ENCODE measurements at places on chromosomes 3 and 15.

DNA sequence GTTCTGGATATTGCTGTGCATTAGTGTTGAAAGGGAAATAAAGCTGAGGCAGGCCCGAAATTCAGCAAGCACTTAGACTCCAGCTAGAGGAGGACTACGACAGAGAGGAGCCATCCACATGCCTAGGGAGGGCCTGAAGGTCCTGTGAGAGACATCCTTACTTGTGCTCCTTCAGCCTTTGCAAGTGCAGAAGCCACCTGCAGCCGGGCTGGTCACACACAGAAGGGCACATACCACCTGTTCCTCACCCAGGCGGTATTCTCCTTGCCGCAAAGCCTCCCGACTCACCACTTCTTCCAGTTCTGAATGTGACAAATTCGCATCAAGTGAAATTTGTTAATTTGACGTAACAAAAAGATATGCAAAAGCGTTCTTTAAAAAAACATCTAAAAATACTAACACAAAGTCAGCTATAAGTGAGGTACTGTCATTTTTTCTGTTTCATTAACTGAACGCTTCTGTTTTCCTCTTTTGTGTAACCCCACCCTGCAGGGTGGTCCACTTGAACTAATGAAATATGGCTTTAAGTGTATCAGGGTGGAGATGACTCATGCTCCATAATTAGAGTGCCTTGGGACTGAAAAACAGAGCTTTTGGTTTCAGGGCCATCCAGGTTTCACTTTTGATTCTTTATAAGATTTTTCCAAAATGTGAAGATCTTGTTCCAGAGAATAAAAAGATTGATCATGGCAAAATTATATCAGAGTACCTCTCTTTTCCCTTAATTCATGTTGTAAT, 467.9 kb upstream of the ATP11B start:
- peak; percentile 10 for DNase-seq

- no peak for DNase-seq
Observed at GRCh38 chr3:182905623-182906022, 74.7 kb downstream of the DCUN1D1 start.

DNA sequence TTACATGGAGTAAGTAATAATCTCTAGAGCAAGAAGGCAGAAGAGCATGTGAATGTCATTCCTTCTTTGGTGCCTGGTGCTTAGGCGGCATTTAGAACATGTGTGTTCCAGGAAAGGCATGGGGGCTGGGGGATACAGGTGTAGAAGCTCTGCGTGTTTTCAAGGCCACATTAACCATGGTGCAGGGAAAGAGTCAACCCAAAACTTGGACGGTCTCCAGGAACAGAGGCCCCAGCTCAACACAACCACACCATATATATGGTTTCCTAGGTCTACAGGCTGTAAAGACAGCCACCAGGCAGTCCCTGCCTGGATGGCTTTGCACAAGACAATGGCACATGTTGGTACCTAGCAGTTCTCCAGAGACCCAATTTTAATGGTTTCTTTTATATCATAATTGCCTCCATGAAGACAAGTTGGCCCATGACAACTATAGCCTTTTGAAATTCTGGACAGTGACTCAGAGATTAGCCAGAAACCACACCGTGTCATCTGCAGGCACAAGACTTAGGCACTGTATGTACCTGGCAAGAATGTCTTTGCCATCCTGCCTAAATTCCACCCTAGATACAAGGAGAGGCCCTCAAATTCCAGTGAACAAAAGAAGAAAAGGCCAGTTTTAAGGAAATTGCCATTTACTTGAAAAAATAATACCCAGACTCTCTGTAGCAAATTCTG, 25.0 kb upstream of the DGKG start:
- DNase-seq = no peak

DNA sequence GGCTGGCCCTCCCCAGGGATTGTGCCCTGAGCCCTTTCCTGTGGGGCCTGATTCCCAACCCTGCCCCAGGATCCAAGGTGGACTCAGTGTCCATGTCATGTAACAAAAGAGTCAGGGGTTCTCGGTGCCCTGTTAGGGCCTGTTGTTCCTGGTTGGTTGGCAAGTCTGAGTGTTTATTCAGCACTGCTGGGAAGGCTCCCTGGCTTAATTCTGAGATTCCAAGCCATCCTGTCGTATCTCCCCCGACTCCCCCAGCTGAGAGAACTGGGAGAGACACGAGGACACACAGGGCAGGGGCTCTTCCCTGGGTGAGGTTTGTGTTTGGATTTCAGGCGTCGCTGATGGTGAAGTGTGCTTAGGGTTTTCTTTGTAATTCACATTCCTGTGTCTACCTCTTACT, 78.3 kb downstream of the EEFSEC start:
- no peak for DNase-seq

DNA sequence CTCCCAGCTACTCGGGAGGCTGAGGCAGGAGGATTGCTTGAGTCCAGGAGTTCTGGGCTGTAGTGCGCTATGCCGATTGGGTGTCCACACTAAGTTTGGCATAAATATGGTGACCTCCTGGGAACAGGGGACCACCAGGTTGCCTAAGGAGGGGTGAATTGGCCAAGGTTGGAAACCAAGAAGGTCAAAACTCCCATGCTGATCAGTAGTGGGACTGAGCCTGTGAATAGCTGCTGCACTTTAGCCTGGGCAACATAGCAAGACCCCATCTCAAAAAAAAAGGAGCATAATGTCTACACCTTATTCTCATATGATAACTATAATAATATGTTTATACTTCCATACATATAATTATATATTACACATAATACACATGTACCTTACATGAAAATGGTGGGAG, 6.1 kb upstream of the GLB1 start:
- DNase-seq = no peak

GRCh38 chr15:59191855-59192237, 14.8 kb upstream of the LDHAL6B start:
- DNase-seq = peak; percentile 97

DNA sequence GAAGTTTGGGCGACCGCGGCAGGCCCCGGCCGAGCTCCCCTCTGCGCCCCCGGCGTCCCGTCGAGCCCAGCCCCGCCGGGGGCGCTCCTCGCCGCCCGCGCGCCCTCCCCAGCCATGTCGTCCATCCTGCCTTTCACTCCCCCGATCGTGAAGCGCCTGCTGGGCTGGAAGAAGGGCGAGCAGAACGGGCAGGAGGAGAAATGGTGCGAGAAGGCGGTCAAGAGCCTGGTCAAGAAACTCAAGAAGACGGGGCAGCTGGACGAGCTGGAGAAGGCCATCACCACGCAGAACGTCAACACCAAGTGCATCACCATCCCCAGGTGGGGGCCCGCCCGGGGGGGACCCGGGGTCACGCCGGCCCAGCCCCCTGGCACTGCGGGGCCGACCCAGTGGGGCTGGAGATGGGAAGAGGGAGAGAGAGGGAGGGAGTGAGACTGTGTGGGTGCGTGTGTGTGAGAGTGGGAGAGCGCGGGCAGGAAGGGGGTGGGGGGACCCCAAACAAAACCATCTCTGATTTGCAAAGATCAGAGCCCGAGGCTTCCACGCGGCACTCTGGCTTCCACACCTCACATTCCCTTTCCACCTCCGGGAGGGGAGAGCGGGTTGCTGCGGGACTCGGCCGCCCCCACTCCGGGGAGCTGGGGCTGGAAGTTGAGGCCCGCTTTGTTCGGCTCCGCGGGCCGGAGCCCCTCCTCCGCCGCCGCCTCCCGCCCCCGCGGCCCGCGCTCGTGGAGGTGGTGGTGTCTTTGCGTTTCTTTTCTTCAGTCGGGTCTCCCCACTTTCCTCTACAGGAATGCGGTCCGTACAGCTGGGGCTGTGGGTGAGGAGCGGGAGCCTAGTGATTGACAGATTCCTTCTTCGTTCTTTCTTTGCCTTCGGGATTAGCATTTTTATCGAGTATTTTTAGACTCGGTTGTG, 898 bp downstream of the SMAD3 start:
- DNase-seq = peak; percentile 42

DNA sequence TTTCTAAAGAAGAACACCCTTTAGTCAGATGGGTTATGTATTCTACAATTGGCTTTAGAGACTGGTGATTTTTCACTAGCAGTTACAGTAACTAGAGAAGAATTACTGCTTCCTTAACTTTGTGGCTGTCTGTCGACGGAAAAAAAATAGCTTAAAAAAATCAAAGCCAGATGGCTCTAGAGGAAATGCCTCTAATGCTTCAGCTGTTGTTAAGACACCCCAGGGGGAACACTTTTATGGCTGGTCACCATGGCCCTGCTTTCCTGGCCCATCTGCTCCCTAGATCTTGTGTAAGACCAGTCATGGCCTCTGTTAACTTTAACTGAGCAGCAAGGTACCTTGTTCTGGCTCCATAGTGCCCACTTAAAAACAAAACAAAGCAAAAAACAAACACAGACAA, 198.6 kb upstream of the PLSCR5 start:
- DNase-seq = peak; percentile 94

- DNase-seq = no peak
Observed at GRCh38 chr15:26972636-26973035, 1.7 kb downstream of the GABRG3 start.

- DNase-seq = no peak
Observed at GRCh38 chr3:136166507-136166906, 29.6 kb downstream of the MSL2 start.

DNA sequence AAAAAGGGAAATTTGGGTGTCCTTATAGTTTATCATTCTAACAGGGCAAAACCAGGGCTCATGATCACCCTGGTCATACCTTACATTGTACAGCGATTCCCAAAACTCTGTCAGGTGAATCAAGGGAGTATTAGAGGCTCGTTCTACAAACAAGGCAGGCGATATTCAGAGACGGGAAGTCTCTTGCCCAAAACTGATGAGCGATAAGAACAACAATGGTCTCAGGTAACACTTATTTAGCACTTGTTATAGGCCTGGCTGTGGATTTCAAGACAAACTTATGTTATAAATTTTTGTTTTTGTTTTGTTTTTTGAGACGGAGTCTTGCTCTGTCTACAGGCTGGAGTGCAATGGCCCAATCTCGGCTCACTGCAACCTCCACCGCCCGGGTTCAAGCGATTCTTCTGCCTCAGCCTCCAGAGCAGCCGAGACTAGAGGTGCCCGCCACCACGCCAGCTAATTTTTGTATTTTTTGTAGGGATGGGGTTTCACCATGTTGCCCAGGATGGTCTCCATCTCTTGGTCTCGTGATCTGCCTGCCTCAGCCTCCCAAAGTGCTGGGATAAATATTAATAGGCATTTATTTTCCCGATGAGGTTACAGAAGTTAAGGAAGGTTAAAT, 12.8 kb downstream of the BCL2L10 start:
- no peak for DNase-seq

DNA sequence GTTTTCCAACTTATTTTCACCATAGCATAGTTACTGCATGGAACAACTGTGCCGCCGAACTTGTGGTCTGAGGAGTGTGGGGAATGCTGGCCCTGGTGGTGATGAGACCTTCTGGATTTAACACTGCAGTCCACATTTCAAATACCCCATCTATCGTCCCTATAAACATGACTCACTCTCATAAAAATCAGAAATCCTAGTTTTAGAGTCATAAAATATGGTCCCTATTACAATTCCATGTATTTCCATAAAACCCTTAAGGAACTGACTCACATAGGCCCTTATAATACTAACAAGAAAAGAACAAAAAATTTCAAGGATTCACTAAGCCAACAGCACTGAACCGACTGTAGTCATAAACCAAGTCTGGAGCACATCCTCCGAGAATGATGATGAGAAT, 147.2 kb downstream of the FOXP1 start:
- no peak for DNase-seq

DNA sequence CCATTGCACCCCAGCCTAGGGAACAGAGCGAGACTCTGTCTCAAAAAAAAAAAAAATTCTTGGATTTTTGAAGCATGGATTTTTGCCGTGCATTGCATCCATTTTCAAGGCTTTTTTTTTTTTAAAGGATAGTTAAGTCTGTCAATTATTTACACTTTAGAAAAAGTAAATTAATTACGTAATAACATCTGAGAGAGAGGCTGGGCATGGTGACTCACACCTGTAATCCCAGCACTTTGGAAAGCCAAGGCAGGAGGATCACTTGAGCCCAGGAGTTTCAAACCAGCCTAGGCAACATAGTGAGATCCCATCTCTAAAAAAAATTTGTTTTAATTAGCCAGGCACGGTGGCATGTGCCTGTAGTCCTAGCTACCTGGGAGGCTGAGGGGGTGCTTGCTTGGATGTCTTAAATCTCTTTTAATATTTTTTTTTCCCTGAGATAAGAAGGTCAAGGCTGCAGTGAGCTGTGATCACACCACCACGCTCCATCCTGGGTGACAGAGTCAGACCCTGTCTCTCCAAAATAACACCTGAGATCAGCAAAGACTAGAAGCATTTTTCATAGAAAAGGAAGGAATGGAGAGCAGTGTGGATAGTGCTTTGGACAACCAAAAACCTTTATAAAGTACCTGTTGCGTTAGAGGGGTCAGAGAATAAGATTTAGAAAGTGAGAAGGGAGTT, 6.8 kb upstream of the SENP7 start:
- no peak for DNase-seq

DNA sequence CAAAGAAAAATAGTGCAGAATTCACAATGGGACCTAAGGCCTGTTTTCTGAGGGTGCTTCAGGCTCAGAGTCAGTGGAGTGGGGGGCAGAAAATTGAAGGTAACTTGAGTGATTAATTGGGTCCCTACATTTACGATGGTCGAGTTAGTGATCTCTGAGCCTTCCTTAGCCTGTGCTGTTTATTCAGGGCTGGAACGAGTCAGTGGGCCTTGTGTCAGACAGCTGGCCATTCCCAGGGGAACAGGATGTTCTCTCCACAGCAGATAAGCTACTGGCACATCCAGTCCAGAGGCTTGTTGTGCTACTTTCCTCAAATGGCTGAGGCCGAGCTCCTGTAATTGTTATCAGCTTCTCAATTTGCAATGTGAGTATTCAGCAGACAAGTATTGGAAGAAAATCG, 29.2 kb upstream of the CNTN3 start:
- DNase-seq = peak; percentile 87

DNA sequence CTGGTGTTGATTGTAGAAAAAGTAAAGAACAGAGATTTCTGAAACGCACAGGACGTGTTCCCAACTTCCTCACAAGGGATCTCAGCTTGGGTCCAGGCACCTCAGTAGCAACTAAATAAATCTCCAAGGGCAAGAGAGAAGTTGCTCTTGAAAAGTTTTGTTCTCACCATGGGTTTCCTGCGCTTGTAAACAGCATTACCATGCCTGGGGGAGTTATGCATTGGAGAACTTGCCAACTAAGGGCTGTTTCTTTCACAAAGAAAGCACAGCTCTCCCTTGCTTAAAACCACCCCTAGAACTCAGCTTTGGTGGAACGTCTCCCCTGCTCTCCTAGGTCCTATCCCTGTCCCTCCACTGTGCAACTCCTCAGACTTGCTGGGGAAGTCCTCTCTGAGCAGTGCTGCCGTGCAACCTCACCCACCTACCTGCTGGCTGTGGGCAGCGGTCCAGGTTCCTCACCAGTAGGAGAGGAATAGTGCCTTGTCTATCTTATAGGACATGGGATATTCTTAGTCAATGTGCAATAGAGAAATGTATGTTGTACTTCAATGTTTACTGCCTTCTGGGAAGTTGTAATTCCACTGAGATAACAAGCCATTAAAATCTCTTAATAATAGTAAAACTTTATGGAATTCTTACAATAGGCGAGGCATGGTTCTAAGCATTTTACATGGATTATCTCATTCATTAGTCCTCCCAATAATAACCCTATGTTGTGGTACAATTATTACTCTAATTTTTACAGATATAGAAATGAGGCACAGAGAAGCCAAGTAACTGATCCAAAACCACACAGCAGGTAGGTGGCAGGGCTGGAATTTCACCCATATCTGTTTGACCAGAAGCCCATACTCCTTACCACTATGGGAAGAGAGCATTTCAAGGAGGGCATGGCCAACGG, 51.5 kb downstream of the UMPS start:
- DNase-seq = no peak

Measured in iris pigment epithelial cell (primary cell).